NCI-H748 treated with DMSO at 0.1 percent for 48 hours (cell line): ENCODE measurements at places on chromosomes 7 and 10.
A peak's percentile ranks its signal among the peaks of the same experiment; 100 is the strongest.

DNA sequence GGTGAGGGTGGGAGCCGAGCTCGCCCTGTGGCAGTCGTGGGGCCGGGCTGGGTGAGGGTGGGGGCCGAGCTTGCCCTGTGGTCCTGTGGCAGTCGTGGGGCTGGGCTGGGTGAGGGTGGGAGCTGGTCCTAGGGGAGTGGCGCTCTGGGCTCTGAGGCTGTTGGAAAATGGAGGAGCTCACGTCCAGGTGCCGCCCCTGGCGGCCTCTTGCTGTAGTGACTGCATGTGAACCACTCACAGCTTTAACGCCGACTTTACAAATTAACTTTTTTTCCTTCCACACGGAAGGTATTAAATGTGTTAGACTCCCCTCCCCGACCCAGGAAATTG is 312.6 kb downstream of the WDR37 start:
- no peak for DNase-seq

GRCh38 chr7:30226614-30227268 is 57.7 kb upstream of the ZNRF2 start:
- DNase-seq = peak; percentile 17

DNA sequence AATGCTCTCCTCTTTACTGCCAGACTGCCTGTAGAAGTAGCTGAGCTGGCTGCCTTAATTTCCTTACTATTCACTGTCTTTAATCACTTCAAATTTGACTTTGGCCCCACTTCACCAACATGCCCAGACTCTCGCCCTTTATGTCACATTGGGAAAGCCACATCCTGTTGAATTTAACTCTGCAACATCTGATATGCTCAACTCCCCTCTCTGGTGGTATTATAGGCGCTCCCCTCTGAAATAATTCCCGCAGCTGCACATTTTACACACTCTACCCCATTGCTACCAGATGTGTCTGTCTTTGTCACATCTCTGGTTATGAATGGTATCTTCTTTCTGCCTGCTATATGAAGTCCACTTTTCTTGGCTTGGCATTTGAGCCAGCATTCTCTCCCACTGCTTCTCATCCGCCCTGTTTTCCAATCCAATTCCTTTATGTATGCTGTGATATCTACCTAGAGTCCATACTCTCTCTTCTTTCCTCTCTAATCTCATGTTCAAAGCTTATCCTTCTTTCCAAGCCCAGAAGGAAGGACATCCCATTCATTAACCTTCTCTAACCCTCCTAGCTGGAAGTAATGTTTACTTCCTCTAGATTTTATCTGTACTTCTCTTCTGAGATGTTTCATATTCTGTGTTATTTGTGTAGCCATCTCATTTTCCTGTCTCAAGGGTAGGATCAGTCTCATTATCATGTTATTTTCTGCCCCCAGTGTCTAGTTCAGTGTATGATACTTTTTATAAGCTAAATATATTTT is 134.5 kb downstream of the ST7 start:
- no peak for DNase-seq

GRCh38 chr10:46560952-46561351 is 4.5 kb upstream of the GPRIN2 start:
- DNase-seq = no peak

DNA sequence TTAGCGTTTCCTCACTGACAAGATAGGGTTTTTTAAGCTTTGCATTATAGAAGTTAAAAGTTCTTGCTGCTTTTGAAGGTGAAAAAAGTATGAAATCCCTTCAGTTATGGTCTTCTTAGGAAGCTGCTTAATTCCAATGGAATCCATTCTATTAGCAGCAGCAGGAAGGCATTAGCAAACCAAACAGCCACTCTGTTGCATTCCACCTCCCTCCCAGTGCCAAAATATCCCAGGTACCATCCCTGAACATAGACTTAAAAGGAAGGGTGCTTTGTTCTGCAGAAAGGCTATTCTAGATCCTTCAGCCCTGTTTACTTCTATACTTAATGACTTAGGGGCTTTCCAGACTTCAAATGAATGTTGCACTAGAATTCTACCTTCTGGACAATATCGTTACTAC is 23.8 kb downstream of the ENO4 start:
- no peak for DNase-seq

- DNase-seq = no peak
These were observed 8.1 kb upstream of the SH2D4B start for GRCh38 chr10:80529604-80530003.

GRCh38 chr10:15220445-15220844 is 52.0 kb upstream of the NMT2 start:
- no peak for DNase-seq

DNA sequence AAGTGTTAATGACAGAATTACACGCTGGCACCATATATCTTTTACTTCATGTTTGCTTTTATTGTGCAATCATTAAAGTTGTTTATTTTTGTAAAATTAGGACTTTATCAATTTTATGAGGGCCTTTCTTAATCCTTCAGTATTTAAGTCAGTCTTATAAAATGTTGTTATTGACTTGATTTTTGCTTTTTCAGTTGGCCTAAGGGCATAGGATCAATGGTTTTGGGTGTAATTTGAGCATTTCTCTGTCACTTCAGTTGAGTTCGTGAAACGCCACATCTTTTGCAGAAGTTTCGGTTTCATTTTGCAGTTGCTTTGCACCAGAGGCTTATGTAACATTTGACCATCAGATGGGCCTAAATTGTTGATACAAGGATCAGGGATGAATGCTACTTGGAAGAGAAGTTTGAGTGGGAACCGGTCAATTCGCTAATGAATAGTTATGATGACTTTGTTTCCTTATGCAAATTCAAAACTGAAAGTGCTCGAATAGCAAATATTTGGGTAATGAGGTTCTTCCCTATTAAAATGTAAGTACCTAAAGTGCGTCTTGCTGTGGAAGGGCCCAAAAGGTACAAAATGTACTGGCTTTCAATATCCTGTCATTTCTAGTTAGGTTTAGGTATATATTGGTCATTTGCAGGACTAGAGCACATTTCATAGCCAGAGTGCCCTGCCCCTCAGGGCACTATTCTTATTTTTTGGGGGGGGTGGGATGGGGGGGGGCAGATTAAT is 340.9 kb downstream of the LRMDA start:
- DNase-seq = no peak

DNA sequence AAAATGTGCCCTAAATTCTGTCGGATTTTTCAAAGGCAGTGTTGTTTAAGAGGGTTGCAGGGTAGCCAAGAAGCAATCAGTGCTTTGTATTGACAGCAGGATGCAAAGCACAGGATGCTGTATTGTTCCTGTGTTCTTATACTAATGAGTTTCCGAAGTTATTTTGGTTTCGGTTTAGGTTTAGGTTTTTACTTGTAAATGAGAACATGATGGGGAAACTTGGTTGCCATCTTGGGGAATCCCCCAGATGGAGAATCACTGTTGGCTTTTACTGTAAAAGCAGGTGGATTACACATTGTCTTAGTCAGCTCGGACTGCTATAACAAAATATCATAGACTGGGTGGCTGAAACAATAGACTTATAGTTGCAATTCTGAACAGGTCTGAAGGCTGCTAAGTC is 72.1 kb downstream of the INHBA start:
- no peak for DNase-seq

GRCh38 chr7:108424013-108424412 is 32.2 kb downstream of the NRCAM start:
- DNase-seq = no peak
